Stimulated activated CD4-positive, alpha-beta T cell treated with anti-CD3 and anti-CD28 coated beads, Interleukin-4, amount 100 ng/mL, for 48 hours (primary cell): ENCODE measurements at places on chromosomes 12 and 14.
A peak's percentile ranks its signal among the peaks of the same experiment; 100 is the strongest.

GRCh38 chr12:117742721-117743120, 226.1 kb downstream of the KSR2 start:
- no peak for DNase-seq

GRCh38 chr12:56071648-56072047, 8.3 kb upstream of the ERBB3 start:
- DNase-seq, result no peak

DNA sequence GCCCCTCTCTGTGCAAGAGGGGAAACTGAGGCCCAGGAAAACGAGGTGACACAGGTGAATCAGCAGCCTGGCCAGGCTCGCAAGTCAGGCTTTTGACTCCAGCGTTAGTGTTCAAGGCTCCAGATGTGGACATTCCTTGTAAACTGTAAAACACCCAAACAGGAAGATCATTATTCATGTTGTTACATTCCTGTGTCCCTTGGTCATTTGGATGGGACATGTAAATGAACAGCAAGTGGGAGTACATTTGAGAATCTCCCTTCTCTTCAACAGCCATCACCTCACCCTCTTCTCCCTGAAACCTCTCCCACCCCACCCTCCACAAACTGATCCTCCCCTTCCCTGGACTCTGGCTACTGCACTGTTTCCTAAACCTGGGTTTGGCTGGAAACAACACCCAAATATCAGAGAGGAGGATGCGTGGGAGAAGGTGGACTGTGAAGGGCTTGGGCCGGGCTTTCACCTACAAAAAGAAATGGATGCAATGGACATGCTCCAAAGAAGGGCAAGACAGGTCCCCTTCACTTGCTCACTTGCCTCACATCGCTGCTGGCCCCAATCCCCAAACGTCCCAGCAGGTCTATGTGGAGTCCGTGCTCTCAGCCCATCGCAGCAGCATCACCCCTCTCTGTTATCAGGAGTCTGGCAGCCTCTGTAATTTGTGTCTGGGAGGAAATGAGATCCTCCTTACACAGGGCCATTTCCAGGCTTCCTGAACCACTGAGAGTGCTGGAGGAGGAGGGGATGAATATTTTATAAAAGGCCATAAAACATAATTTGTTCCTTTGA, 76.7 kb downstream of the GALNT8 start:
- DNase-seq, result no peak

DNA sequence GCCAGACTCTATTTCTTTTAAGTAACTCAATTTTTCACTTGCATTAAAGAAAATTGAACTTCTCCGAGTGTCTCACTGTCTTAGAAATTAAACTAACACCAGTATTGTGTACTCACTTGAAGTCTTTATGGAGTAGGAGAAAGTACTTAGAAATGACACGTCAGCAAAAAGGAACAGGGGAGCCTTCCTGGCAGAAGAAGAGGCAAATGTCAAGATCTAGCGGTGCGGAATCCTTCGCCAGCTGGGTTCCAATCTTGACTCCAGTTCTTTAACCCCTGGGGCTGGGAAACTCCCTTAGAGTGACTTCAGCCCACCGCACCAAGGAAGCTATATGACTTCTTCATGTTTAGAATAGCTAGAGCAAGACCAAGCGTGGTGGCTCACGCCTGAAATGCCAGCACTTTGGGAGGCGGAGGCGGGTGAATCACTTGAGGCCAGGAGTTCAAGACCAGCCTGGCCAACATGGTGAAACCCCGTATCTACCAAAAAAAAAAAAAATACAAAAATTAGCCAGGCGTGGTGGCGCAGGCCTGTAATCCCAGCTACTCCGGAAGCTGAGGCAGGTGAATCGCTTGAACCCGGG, 34.4 kb downstream of the WBP11 start:
- DNase-seq, result peak; percentile 23

GRCh38 chr12:53677800-53678148, 1.9 kb upstream of the ATP5MC2 start:
- no peak for DNase-seq

DNA sequence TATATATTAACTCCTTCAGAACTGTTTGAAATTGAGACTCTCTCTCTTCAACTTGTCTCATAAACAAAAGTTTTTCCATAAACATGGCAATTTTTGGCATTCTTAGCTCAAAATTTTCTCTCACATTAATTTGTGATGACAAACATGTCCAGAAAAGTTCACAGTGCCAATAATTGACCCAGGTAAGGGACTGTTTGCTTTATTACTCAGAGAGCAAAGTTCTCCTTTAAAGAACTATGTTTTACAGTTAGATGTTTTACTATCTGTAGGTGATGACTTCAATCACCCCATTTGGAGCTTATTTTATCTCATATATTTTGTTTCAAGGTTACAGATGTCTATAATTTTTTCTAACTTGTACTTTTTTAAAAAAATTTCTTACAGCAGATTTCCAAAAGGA, 855.6 kb downstream of the SLC16A7 start:
- DNase-seq, result no peak

- no peak for DNase-seq
Observed at GRCh38 chr14:31965071-31965734, 111.9 kb upstream of the ARHGAP5 start.

DNA sequence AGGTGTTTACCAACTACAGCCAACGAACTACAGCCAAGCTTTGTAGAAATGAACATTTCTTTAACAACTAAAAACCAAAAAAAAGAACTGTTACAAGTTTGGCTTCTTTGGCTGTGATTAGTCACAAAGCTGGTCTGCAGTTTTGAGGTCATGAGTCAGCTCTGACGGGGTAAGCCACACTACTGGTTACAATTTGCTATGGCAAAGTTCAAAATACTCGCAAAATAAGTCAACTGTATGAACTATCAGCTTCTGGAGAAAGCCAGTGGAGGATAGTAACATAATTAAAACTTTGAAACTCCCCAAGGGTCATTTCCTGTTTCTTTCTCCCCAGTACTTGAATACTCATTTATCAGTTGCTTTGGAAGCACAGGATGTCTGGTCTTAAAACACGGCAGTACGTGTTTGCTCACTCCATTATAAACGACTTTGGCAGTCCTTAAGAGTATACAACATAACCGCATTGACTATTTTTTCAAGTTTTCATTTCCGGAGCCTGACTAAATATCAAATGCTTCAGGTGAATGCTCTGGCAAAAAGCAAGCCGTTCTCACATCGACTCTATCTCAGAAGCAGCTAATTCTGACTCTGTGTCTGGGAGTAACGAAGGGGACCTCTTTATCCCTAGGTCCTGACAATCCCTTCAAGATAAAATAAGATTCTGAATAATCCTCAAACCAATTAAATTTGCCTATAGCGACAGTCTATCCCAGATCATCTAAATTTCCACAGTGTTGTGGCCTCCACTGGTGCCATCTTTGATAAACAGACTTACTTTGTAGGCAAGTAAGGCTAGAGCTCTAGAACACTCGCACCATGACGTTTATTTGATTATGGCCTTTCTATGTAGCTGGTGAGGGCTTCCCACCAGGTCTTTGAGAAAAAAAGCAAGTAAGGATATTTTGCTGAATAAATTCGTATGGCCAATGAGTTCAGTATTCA, 10.6 kb downstream of the PHLDA1 start:
- peak; percentile 46 for DNase-seq

GRCh38 chr12:15005064-15005463, 32.2 kb downstream of the PDE6H start:
- DNase-seq, result no peak

DNA sequence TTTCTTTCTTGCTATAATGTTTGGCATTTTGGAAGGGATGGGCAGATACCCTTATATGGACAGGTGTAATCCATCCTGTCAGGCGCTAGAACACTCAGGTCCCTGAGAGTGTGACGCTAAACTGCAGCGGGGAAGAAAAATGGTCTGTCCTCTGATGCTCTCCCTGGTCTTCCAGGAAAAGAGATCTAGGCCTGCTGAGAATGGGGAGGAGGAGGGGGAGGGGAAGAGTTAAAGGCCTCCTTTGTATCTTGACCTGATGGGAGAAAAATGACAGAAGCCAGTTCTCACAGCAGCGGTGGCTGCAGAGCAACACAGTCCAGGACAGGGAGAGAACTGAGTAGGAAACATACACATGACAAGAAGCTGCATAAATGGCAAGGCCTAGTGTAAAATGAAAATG, 61.1 kb downstream of the RPS6KA5 start:
- DNase-seq, result no peak
